ENCODE measurements at places on chromosomes 13 and 19.

DNA sequence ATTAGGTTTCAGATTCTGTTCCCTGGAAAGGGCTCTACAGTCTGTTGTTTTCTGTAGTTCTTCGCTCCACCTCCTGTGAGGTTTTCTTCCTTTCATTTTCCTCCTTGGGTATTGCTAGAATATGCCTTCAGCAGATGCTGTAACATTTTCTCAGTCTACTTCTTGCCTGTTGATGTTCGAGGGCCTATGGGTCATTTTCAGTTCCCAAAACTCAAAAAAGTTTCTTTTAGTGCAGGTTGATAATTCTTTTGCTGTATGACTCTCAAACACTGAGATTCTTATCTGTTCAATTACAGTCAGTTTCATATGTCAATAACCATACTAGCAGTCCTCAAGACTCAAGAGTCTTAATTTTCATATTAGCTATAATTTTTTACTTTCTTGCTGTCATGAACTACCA, 268.3 kb downstream of the RFC3 start:
- no peak for DNase-seq

DNA sequence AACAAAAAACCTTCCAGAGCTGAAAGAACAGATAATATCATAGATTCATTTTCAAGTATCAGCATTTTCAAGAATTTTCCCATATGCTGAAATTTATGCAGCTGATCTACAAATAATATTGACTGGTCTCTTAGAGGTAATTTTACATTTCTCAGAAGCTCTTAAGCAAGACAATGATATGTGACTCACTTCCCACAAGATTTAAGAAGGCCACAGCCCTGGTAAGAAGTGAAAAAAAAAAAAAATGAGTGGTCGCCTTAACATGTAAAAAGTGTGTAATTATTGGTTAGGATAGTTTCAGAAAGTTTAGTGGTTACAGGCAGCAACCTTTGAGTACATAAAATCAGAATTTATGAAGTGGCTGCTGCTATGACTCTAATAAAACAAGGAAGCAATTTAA, 54.5 kb downstream of the NUFIP1 start:
- no peak for DNase-seq

- DNase-seq: no peak
These were observed 547 bp upstream of the INTS6 start for GRCh38 chr13:51453207-51453958.

- DNase-seq: no peak
These were observed 446.4 kb downstream of the GPC6 start for GRCh38 chr13:93672996-93673395.

DNA sequence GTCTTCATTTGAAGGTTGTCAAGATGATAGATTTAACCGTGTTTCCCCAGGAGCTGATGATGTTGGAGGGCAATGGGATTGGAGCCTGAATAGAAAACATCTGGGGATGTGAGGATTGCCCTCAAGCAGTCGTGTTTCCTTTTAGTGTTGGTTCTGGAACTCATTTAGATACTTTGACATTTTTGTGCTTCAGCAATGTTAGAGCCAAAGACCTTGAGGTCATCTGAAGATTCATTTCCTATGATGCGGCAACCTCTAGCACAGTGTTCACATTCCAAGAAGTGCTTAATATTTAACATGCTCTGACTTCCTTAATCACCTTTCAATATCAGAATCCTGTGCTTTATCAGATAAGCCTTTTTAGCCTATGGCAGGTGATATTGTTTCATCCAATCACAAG, 82.7 kb downstream of the SLC10A2 start:
- no peak for DNase-seq

DNA sequence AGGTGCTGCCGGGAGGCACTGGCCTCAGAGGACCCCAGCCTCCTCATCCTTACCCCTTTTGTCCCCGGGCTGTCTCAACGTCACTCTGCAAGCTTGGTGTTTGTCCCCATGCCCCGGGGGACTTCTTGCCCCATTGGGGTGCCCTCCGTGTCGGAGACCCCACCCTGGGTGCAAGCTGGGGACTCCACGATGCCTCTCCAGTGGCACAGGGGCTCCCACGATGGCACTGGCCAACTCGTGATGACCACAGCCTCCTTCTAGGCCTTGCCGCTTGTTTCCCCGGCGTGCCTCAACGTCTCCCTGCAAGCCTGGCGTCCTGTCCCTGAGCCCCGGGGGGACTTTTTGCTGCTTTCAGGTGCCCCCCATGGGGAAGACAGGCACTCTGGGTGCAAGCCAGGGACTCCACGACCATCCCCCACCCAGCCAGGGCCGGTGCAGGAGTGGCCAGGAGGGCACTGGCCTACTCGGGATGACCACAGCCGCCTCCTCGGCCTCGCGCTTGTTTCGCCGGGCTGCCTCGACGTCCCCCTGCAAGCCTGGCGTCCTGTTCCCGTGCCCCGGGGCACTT, 237.0 kb downstream of the TUBA3C start:
- DNase-seq: no peak

GRCh38 chr13:29857085-29857484, 6.7 kb upstream of the UBL3 start:
- DNase-seq: no peak

GRCh38 chr19:30160426-30160825, 211.8 kb upstream of the ZNF536 start:
- no peak for DNase-seq

DNA sequence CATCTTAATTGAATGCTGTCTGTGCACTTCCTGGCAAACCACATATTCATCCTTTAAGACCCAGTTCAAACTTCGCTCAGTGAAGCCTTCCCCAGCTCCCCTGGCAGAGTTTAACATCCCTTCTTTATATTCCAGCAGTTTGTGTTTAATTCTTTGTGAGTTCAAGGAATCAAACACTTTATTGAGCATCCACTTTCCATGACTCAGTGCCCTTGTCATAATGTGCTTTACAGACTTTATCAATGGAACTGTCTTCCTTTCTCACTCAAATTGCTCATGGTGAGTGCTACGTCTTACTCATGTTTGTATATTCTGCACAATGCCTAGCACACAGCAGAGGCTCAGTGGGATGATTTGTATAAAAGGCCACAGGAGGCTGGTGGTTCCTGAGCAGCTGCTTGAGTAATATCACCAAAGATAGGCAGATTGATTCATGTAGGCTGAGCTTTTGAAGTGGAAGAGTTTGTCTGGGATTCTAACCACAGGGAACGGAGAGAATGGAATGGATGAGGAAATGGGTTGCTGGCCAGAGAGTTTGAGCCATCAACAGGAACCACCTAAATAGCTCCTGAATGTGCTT, 44.2 kb downstream of the SERTM1 start:
- DNase-seq: no peak

- no peak for DNase-seq
These were observed 189.1 kb upstream of the UBL3 start for GRCh38 chr13:30039511-30039911.

- no peak for DNase-seq
These were observed 52.6 kb downstream of the MAP4K1 start for GRCh38 chr19:38564981-38565690.

GRCh38 chr19:16380314-16380695, 55.7 kb downstream of the KLF2 start:
- DNase-seq: no peak

- no peak for DNase-seq
These were observed 53.4 kb upstream of the KLF12 start for GRCh38 chr13:74187564-74187963.

Data from iPS DF 6.9 (cell line).